HT-29 (cell line): ENCODE measurements at places on chromosomes 3 and 15.

GRCh38 chr15:30990446-30991254 is 778 bp downstream of the MTMR10 start:
- peak; percentile 67 for DNase-seq

- no peak for DNase-seq
These were observed 94.1 kb upstream of the STRIT1 start for GRCh38 chr3:155387571-155387970.

DNA sequence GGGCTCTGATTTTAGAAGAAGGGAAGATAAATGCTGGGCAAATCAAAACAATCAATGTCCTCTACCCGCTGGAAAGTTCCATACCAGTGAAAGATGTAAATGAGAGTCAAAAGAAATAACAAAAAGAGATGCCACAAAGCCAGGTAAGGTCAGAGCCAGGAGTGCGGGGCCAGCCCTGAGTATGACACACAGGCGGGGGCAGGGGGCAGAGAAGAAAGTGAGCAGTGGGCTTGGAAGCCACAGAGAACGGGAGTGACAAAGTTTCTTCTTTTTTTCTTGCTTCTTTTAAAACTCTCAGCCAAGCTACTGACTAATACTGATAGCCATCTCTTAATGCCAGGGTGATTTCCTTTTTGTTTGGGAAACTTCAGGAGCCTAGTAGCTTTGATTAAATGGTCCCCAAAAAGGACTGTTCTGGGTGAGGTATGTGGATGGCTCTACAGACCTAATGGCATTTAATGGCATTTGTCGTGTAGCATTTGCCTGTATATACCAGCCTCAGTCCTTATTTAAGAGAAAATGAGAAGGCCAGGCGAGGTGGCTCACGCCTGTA is 23.1 kb upstream of the TSEN2 start:
- DNase-seq: no peak

DNA sequence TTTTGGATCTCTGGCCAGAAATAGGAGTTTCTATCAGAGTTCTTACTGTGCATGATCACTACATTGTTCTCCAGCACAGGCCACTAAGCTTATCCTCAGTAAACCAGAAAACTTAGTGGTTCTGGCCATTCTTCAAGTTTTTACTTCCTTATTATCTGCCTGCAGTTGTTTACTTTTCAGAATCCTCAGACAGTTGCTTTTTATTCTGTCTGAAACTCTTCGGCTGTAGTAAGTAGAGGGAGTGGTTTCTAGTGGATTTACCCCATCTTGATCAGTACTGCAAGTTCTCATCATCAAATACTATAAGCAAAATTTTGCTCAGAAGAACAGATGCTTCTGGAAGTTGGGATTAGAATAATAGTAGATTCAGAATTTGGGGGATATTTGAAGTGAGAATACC is 193.0 kb upstream of the RARB start:
- DNase-seq: no peak

DNA sequence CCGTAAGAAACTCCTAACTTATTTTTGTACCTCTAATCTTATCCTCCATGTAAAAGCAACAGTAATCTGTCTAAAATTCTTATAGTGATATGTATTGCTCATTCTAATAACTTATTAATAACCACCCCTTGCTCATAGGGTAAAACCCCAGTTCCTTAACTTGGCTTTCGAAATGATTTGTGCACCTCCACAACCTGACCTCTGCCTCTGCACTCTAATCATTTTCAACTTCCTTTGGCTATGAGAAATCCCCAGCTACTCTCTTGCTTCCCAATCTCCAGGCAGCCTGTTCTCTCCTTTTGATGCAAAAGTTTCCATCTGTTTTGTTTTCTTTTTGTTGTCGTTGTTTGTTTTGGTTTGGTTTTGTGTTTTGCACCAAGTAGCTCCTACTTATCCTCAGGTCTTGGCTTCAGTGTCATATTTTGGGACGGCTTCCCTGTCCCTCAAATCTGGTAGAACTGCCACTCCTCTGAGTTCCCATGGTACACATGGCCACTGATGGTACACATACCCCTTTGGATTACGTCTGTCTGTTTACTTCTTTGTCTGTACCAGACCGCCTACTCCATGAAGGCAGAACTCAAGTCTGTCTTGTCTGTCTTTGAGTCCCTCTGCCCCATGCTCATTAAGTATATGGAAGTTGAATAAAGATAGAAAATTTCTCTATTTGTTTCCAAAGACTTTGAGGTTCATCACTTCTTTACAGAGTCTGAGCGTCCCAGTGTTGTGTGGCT is 105.6 kb upstream of the TGFBR2 start:
- DNase-seq: no peak

DNA sequence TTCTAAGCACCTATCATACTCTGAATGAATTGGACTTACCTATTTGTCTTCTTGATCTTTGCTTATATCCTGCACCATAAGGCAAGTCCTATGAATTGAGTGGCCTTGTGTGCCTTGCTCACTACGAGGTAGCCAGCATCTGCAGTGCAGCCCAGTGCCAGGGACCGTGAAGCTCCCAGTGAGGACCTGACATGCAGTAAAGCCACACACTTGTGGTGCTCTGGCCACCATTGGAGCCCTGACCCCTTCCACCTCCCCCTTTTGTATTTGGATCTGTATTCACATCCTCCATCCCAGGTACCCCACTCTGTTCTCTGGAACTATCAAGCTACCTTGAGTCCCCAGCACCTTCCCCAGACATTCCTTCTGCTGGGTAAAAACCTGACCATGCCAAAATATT is 52.1 kb downstream of the BSN start:
- no peak for DNase-seq

DNA sequence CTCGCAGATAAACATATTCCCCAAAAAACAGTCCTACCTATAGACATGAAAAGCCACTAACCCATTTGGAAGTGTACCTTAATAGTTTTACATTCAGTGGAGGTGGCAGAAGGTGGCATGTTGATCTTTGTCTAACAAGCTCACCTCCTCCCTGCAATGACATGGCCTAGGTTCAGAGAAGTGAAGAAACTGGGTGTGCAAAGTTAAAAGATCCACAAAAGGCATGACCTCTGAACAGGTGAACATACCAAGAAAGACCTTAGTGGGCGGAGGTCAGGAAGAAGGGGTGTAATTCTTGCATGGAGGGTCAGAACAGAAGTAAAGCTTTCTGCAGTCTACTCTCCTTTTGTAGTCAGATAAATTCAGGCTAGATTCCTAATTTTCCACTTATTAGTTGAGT is 822 bp downstream of the MRPL3 start:
- DNase-seq: no peak

GRCh38 chr3:181610083-181610972 is 101.4 kb upstream of the SOX2 start:
- no peak for DNase-seq

GRCh38 chr3:134007819-134008218 is 21.9 kb downstream of the SLCO2A1 start:
- no peak for DNase-seq

DNA sequence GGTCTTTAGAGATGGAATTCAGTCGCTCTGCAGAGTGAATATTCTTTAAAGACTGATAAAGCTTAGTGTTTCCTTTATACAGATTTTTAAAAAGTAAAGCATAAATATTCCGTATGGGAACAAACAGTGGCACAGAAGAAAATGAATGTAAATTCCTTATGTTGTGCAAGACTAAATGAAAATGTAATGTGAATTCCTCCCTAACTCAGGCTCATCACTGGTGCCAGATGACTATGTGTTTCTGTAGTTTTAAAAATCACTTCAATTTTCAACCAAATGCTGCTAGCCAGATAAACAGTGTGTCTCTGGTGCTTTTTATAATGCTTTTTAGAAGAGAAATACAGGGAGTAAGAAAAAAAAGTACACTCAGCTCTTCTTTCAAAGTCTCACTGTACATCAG is 154.8 kb upstream of the SNTN start:
- no peak for DNase-seq

DNA sequence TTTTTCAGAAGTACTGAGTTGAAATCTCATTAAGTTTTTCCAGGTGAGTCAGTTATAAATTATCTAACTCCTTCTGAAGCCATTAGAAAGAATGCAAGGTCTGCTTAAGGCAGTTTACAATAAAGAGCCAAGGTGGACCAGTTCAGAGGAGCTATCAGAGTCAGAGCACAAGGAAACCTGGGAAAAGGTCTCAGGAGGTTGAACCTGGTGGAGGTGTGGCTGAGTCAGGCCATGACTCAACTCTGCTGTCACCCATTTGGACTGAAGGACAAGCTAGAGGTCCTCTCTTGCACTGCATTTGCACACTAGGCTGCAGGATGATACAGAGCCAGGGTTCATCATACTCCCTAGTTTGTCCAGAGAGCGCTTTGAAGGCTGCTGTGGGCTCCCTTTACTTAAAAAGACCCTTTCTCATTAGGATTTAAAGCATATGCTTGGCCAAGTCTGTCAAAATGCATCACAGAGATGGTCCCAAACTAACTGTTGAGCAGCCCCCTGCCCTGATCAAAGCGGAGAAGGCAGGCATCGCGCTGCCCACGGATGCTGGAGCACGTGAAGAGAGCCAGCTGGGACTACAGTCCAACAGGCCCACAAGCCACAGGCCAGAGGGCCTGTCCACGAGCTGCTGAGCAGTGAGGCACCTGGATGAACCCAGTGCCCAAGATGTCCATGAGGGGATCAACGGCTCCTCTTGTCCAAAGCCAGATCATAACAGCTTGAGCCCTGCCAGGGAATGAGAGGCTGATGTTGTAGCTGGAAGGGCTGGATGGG is 26.0 kb upstream of the MRPS22 start:
- DNase-seq: peak; percentile 52

- DNase-seq: no peak
These were observed 521.5 kb downstream of the PDCD6IP start for GRCh38 chr3:34319881-34320280.

DNA sequence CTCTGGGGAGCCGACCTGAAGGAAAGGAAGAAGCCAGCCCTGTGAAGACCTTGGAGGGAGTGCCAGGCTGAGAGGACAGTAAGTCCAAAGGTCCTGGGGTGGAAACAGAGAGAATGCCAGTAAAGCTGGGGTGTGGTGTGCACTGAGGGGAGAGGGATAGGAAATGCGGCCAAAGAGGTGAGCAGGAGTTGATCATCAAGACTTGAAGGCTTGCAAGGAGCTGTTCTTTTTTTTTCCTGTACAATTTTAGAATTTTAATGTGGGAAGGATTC is 73.8 kb downstream of the SYNPR start:
- DNase-seq: no peak

- DNase-seq: no peak
These were observed 320.6 kb downstream of the UACA start for GRCh38 chr15:70442616-70443321.

DNA sequence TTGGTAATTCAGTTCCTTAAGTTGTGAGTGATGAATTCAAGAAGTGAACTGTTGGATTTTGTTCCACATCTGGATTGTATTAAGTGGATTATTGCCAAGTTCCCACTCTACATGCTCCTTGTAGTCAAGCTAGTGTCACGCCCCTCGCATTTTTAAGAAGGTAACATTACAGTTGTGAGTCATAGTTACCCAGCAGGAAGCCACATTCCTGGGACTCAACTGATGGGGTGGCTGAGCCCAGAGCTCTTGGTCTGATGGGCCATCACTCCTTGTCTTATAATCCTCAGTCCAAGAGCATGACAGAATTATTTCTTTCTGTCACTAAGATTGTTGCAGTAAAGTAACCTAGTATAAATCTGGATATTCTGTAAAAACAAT is 102.7 kb downstream of the PTPRG start:
- no peak for DNase-seq

- no peak for DNase-seq
These were observed 43.6 kb downstream of the MYO1E start for GRCh38 chr15:59329091-59329490.
